ENCODE measurements at places on chromosomes 4 and X.
A peak's percentile ranks its signal among the peaks of the same experiment; 100 is the strongest.

DNA sequence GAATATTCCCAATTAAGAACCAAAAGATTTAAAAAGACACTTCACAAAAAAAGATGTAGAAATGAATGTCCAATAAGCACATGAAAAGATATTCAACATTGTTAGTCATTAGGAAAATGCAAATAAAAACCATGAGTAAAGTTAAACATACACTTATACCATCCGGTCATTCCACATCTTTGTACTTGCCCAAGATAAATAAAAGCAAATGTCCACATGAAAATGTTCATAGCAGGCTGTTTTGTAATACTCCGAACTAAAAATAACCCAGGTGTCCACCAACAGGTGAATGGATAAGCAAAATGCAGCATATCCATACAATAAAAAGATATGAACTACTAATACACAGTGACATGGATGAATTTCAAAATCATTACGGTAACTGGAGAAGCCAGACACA, 28.6 kb upstream of the ZCCHC4 start:
- DNase-seq, result no peak

DNA sequence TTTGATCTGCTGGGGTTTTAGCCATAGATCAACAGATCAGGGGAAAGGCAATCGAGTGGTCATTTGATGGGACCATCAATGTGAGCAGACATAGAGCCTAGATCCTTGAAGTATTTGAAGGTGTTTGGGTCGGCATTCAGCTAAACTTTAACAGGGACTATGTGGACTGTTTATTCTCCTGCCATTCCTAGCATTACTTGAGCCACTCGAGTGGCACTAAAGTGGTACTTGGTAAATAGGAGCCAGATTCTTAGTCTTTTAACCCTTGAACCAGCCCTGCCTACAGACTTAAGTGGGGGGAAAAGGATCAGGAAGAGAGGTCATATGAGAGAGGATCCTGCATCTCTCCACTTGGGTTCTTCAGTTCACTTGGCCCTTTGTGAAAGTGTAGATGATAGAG, 3.8 kb downstream of the MSN start:
- DNase-seq, result no peak

GRCh38 chr4:169418846-169419245, 148.1 kb upstream of the SH3RF1 start:
- DNase-seq, result no peak

- no peak for DNase-seq
Observed at GRCh38 chr4:1783015-1783414, 10.1 kb upstream of the FGFR3 start.

- peak; percentile 44 for DNase-seq
Observed at GRCh38 chrX:8783097-8783713, 18.0 kb downstream of the FAM9A start.

GRCh38 chr4:48429709-48430474, 53.3 kb upstream of the SLC10A4 start:
- no peak for DNase-seq

- DNase-seq, result no peak
Observed at GRCh38 chrX:120514236-120514635, 45.1 kb upstream of the LAMP2 start.

- no peak for DNase-seq
Observed at GRCh38 chr4:112421911-112422310, 94.1 kb downstream of the NEUROG2 start.

- no peak for DNase-seq
Observed at GRCh38 chr4:120291541-120291940, 224.9 kb upstream of the MAD2L1 start.

DNA sequence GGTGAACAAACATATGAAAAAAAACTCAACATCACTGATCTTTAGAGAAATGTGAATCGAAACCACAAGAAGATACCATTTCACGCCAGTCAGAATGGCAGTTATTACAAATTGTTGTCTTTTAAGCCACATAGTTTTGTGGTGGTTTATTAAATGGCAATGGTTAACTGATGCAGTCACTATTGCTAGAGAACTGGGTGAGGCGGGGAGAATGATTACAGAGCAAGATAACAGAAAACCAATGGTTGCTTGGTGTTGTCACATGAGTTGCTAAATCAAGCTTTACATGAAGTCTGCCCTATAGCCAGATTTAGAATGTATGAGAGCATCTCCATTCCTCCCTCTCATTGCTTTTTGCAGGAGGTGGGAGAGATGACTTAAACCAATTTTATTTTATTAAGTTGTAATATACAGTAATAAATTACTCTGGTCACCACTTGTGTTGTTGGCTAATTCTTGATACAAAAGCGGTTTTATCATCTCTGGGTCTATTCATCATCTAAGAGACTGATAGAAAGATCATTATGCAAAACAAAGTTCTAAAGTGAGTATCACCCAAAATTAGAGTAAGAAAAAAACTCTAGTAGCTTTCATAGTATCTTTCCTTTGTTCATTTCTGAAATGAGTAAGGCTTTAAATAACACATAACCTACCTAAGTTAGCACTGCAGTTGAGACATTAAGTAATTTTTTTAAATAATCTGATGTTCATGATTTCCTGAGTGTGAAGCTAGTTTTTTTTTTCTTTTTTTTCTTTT, 859.5 kb downstream of the STIM2 start:
- no peak for DNase-seq

GRCh38 chrX:131762802-131763234, 218.9 kb downstream of the OR13H1 start:
- DNase-seq, result peak; percentile 54

GRCh38 chr4:128350449-128351045, 62.9 kb upstream of the PGRMC2 start:
- DNase-seq, result no peak

GRCh38 chr4:73853718-73854473, 800 bp downstream of the PF4V1 start:
- no peak for DNase-seq

DNA sequence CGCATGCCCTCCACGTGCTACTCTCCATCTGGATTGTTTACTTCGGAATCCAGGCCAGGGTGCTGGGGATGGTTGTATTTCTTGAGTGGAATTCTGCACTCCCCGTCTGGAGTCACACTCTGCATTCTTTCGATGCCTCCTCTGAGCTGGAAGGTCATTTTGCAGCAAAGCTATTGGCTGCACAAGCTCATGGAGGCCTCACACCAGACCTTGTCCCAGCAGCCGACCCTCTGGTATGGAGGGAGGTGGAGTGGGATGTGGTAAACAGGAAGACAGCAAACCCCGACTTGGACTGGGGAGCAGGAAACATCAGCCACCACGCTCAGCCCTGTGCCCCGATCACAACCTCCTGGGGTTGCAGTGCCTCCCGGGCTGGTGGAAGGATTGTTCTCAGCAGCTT, 225.3 kb upstream of the LNX1 start:
- no peak for DNase-seq

GRCh38 chr4:38512840-38513239, 151.2 kb upstream of the KLF3 start:
- no peak for DNase-seq

Measured in NCI-H2227 treated with DMSO at 0.1 percent for 48 hours (cell line).